ENCODE measurements at places on chromosomes 6 and 20.

DNA sequence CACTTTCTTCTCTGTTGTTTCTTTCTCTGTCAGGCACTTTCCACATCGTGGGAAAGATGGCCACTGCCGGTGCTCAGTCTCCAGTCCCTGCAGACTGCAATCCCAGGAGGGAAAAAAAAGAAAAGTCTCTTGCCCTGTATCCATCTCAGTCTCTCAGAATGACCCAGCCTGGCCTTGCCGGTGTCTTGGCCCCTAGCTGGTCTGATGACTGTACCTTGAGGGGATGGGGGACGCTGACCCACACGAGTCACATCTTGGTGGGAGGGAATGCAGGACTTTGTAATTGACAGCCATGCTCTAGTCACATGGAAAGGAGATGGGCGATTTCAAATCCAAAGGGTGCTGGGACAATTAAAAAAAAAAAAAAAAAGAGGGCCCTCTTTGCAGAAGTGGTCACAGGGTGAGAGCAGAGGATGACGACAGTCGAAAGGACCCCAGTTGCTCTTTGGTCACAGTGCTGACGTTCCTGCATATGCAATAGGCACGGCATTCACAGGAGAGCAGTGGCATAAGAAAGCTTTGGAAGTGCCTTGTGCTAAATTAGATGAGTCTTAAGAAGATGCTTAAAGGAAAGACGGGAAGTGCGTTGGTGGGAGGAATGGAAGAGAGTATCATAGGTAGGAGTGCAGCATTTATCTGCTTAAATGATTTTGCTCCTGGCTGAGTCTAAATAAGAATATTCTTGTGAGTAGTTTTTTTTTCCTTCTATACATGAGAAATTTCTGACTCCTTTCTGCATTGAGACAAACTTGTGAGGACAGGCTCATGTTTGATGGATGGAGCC lies 63.9 kb upstream of the AKAP12 start:
- DNase-seq: no peak

DNA sequence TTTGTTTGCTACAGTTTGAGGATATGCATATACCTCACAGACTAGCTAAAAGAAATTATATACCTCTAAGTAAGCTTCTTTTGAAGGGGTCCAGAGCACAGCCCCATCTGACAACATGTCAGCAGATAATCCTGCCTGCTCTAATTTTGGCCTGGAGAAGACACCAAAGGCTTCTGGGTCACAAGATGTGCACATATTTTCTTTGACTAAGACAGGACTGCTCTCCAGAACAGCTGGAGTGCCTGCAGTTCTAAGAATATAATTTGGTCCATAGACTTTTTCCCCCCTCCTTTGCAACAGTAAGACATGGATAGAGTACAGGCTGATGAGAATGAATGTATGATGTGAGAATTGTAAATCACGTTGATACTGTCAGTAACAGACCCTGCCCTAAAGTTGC lies 107.9 kb upstream of the KCNK16 start:
- no peak for DNase-seq

- no peak for DNase-seq
These were observed 123.9 kb upstream of the LAMP5 start for GRCh38 chr20:9390441-9390840.

DNA sequence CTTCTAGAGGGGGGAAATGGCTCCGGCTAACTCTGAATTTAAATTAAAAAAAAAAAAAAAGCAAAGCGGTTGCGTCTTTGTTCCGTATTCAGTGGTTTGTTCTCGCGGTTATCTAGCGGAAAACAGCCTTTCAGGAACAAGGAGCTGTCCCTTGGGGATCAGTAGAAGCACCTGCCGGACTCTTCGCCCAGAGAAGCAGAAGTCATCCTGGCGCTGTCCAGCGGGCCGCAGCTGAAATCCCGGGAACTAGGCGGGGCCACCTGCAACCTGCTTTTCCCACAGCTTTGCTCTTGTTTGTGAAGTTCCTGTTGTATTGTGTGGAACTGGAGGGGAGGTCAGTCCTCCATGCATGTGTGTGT lies 43.9 kb upstream of the GJE1 start:
- no peak for DNase-seq

DNA sequence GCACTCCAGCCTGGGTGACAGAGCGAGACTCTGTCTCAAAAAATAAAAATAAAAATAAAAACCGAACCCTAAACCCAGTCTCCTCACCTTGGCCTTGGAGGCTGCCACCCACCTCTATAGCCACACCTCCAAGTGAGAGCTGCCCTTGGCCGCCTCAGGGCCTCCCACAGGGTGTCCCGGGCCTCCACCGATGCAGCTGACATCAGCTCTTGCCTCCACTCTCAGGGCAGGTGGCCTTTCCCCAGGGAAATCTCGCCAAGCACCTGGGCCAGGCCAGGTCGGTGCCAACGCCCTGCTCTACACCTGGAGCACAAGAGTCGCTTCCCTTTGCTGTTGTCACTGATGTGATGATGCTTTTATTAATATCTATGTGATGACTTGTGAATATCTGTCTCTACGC lies 8.9 kb upstream of the MYL9 start:
- no peak for DNase-seq

GRCh38 chr6:142318714-142319113 lies 16.9 kb downstream of the ADGRG6 start:
- DNase-seq: no peak

- no peak for DNase-seq
These were observed 64.7 kb downstream of the SASH1 start for GRCh38 chr6:148407372-148407771.

- no peak for DNase-seq
These were observed 41.6 kb upstream of the TMEM244 start for GRCh38 chr6:129902681-129903080.

GRCh38 chr6:118780668-118781067 lies 113.3 kb upstream of the ASF1A start:
- no peak for DNase-seq

DNA sequence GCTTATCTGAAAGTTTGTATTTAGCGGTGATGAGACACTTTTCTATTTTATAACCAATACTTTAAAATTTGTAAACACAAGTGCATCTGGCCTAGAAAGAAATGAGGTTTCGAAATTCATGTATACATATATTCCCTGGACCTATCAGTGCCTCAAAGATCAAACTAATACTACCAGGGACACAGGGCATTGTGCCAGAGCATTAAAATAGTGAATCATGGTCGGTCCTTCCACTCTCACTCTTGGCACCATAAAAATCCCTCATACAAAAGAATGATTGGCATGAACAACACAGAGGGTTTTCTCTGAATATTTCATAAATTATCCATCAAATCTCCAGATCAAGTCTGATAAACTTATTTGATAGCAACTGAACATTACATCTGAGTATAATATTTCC lies 62.0 kb downstream of the MMUT start:
- DNase-seq: no peak

GRCh38 chr20:23514848-23515247 lies 23.9 kb downstream of the CST8 start:
- DNase-seq: no peak

DNA sequence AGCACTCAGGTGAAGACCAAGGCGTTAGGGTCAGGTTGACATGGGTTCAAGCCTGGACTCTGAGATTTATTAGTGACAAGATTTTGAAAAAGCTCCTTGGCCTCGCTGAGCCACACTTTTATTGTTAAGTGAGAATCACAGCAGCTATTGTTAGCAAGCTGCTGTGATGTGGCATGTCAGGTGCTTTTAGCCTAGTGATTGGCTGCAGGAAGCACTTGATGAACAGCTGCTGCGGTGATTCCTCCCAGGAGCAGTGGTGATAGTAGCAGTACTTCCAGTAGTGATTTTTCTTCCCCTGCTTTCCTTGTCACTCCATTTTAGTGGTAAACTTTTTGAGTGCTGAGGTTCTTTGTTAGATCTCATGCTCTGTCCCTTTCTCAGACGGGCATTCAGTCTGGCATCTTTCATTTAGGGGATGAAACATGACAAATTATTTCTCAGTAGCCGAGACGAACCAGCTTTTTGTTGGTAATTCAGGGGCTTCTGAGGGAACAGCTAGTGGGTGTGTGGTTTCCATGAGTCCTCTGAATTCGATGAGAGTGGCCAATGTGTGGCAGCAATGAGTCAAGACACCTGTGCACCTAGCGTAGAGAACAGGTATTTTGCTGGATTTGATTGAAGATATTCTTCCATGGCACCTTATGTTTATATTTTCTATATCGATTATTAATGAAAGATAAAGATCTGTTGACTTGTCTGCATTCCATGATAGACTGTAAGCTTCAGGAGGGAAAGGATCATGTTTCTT lies 696.7 kb downstream of the DHX35 start:
- no peak for DNase-seq

DNA sequence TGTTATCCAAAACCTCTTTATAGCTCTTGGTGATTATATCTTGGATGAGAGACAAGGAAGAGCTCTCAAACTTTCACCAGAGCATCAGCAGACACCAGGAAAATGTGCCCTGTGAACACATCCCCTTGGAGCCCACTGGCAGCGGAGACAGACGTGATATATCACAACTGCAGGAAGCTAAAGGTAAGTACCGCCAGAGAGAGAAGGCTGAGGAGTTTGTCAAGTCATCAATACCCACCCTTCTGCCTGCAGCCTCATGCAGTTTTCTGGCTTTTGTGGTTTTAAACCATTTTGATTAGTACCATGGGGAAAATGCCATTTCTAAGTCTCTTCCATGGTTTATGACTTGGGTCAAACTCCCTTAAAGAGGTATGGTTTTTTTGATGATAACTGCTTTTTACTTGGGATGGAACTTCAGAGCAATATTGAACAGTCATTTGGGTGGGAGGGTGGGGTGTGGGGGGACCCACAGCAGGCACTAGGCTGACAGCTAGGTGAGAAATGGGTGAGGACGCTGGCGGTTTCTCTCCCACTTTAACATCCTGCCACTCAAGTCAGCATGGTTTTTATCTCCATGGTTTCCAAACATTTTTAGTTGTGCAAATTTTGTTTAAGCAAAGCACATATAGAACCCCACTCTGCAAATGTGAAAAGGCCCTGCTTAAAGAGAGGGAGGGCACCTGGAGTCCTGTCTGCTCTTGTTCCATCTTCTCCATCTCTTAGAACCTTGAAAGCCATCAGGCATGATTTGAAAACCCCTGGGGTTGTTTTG lies 108.4 kb downstream of the SCML4 start:
- no peak for DNase-seq

DNA sequence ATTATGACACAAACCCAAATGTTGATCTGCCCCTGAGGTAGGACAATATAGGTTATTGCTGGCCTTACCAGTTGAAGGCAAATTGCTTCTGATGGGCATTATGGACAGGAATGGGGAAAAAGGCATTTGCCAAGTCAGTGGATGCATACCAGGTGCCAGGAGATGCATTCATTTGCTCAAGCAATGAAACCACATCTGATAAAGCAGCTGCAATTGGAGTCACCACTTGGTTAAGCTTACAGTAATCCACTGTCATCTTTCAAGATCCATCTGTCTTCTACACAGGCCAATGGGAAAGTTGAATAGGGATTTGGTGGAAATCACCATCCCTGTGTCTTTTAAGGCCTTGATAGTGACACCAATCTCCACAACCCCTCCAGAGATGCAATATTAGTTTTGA lies 648.6 kb downstream of the COL12A1 start:
- no peak for DNase-seq

DNA sequence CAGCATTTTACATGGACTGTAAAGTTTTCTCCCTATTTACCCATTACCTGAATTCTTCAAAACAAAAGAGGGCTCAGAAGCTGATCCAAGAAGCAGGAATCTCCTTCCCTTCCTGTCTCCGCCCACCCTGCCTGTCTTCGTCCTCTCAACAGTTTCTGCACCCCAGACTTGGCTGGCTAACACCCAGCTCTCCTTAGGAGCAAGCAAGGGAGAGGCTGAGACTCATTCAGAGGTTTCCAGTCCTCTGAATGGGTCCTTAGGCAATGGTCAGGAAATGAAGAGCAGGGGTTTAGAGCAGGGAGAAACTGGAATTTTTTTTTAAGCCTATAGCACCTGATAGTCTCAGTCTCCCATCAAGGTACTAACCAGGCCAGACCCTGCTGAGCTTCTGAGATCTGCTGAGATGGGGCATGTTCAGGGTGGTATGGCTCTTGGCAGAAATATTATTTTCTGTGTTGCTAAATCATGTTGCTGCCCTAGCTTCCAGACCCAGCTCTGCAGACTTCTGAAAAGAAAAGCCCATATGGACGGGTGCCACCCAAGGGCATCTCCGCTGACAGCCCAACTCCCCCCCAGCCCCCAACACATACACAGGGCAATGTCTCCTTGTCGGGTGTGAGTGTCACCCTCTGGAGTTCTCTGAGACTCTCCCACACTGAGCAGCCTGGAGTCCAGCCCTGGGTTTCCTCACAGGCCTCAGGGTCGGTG lies 74.6 kb upstream of the CD93 start:
- DNase-seq: no peak

- no peak for DNase-seq
These were observed 46.2 kb upstream of the EEF1A1 start for GRCh38 chr6:73566954-73567591.

- no peak for DNase-seq
These were observed 191.1 kb upstream of the CCN2 start for GRCh38 chr6:132142308-132142707.

DNA sequence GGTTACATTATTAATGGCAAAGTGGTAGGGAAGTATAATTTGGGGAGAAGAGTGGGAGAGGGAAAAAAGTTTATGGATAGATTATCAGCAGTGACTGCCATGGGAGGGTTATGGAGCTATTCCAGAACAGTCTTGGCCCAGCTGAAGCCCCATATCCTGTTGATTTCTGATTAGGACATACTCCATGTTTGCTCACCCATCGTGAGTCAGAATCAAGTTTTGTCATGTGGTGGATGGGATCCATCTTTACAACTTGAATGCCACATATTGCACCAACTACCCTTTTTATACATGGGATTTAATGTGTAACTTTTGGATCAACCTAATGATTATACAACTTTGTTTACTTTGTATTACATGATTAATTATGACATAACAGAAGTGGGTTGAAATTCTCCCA lies 217.0 kb downstream of the HAO1 start:
- no peak for DNase-seq

- no peak for DNase-seq
These were observed 46.7 kb downstream of the MARCKS start for GRCh38 chr6:113903666-113904330.

GRCh38 chr6:14921170-14921569 lies 324.7 kb upstream of the JARID2 start:
- DNase-seq: no peak

- DNase-seq: no peak
These were observed 133.4 kb downstream of the MYB start for GRCh38 chr6:135314543-135314942.

DNA sequence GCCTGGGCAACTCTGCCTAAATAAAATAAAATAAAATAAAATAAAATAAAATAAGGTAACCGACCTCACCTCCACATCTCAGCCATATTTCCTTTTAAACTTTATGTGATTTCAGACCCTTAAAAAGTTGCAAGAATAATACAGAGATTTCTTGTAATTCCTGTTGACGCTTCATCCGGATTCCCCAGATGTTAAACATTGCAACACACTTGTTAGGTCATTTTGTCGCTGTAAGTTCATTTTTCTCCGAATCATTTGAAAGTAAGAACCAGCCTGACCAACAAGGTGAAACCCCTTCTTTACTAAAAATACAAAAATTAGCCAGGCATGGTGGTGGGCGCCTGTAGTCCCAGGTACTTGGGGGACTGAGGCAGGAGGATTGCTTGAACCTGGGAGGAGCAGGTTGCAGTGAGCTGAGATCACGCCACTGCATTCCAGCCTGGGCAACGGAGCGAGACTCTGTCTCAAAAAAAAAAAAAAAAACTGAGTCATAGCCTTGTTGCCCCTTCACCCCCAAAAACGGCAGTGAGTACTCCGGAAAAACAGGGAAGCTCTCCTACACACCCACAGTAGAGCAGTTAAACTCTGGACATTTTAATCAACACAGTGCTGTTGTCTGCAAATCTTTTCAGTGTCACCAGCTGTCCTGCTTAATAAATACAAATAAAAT lies 5.9 kb downstream of the PYGB start:
- no peak for DNase-seq

- DNase-seq: no peak
These were observed 4.6 kb downstream of the TFAP2D start for GRCh38 chr6:50717734-50718457.

All from C1 segment of cervical spinal cord (tissue), 14 donors.